ENCODE measurements at places on chromosomes 1 and 21. TPM values are rescaled to one million over a fixed set of nuclear protein-coding genes. Genes with fewer than 3 reads are reported as not detected.

Gene OR11L1
- total RNA-seq: not detected

GRCh38 chr1:34360574-34360973, 183.9 kb downstream of the C1orf94 start:
- no peaks in the 10 kb centered on the region for H3K4me1 ChIP-seq
- no peak overlapping the region for H3K4me3 ChIP-seq
- peaks cover 24% of the 10 kb centered on the region for H3K27me3 ChIP-seq
- H3K27ac ChIP-seq: no peak overlapping the region
- no peak for DNase-seq
- H3K36me3 ChIP-seq: no peaks in the 10 kb centered on the region

Gene CCDC190
- total RNA-seq: not detected

- H3K27me3 ChIP-seq: no peaks in the 10 kb centered on the region
- no peak for DNase-seq
- H3K4me3 ChIP-seq: no peak overlapping the region
- H3K27ac ChIP-seq: peak overlapping the region; percentile 74
Measured at GRCh38 chr1:31562707-31563360, 13.5 kb upstream of the TINAGL1 start.

Gene MYOCOS
- not detected for total RNA-seq

Gene MFSD2A
- 12.9 TPM for total RNA-seq

DNA sequence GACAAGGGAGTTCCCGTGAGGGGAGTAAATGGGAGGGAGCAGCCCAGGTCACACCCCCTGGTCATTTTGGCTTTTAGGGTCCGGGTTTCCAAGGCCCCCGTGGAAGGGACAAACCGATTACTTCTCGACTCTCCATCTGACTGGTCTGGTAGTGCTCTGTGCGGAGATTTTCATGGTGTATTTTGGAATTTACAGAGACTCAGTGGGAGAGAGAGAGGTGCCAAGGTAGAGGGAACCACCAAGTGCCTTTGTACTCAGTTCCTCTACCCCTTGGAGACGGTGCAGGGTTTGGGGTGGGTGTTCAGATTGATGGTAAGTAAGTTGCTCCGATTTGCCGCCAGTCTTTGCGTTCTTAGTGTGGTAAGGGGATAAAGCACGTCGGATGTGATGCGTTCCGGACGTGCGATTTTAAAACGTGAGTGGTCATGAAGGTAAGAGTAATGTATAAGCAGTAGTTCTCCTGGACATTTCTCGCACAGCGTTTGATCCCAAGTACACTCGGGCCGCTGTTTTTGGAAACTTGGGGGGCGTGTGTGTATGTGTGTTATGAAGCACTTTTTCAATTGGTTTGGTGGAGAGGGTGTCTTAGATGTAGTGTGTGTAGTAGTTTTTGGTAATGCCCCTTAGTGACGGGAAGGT, 682 bp downstream of the SUCO start:
- peak overlapping the region; percentile 100 for H3K4me3 ChIP-seq
- H3K27me3 ChIP-seq: peaks cover 23% of the 10 kb centered on the region
- peaks cover 48% of the 10 kb centered on the region for H3K4me1 ChIP-seq
- peaks cover 4% of the 10 kb centered on the region for H3K36me3 ChIP-seq
- H3K27ac ChIP-seq: peak overlapping the region; percentile 99

GRCh38 chr1:13945856-13946255, 245.9 kb downstream of the PRDM2 start:
- peaks cover 9% of the 10 kb centered on the region for H3K36me3 ChIP-seq
- H3K27me3 ChIP-seq: peaks cover 22% of the 10 kb centered on the region
- DNase-seq: no peak
- H3K4me1 ChIP-seq: no peaks in the 10 kb centered on the region
- H3K27ac ChIP-seq: no peak overlapping the region

- no peaks in the 10 kb centered on the region for H3K27me3 ChIP-seq
- H3K36me3 ChIP-seq: peaks cover 35% of the 10 kb centered on the region
- H3K4me3 ChIP-seq: no peak overlapping the region
- DNase-seq: no peak
- peaks cover 21% of the 10 kb centered on the region for H3K4me1 ChIP-seq
Measured at GRCh38 chr1:54221113-54221834, 21.3 kb downstream of the MRPL37 start.

Gene EPHA2
- 31.4 TPM for total RNA-seq

Gene AMY1B
- not detected for total RNA-seq

Gene S100A12
- not detected for total RNA-seq

DNA sequence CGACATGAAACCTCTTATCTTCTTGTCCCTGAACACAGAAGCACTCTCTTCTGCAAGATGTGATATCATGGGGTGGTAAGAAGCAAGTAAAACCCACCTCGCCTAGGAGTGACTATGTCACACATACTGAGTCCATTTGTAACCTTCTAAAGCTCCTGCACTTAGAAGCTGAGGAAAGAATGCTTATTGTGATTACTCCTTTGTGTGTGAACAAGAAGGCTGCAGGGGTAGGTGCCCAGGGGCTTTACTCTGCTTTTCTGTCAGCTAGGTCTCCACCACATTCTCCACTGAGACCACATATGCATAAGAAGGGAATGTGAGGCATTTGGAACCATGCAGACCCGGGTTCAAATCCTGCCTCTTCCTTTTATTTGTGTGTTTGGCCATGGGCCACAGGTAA, 144.3 kb downstream of the DMRTA2 start:
- H3K36me3 ChIP-seq: no peaks in the 10 kb centered on the region
- H3K4me3 ChIP-seq: no peak overlapping the region

DNA sequence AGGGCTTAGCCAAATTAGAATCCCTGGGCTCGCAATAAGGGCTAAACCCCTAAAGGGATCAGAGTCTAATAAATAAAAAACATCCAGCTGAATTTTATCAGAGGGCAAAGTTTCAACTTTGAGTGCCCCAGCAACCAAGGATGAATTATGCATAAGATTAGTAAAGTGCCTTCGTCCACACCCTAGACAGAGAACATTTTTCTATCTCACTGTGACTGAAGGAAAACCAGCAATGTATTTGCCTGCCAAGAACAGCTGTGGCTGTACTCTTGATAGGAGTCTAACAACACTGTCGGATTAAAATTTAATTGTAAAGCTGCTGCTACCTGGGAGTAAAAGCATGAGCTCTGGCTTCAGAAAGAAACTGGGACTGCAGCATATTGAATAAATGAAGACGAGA, 23.3 kb downstream of the WNT2B start:
- peaks cover 8% of the 10 kb centered on the region for H3K4me1 ChIP-seq
- no peaks in the 10 kb centered on the region for H3K36me3 ChIP-seq
- H3K4me3 ChIP-seq: no peak overlapping the region
- DNase-seq: no peak
- no peak overlapping the region for H3K27ac ChIP-seq

DNA sequence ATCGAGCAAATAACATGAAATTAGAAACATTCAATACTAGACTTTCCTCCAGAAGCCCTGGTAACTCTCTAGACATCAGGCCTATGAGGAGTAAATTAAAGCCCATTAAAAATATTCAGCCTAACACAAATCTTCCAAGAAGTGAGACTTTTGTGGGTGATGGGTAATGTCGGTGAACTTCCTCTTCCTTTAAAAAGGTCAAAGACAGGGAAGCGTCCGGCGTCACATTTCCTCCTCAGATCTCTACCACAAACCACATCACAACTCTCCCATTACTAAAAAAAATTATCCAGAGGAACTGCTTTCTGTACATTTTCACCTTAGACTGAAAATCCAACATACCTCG, 1.4 kb downstream of the EIF4G3 start:
- H3K27me3 ChIP-seq: peaks cover 23% of the 10 kb centered on the region
- peak overlapping the region; percentile 8 for H3K27ac ChIP-seq
- DNase-seq: no peak
- peaks cover 18% of the 10 kb centered on the region for H3K4me1 ChIP-seq

GRCh38 chr1:165551469-165551868, 7.7 kb downstream of the LRRC52 start:
- DNase-seq: no peak
- H3K4me1 ChIP-seq: peaks cover 5% of the 10 kb centered on the region
- H3K27ac ChIP-seq: no peak overlapping the region
- no peaks in the 10 kb centered on the region for H3K36me3 ChIP-seq

GRCh38 chr1:214462882-214463281, 88.5 kb downstream of the PTPN14 start:
- H3K36me3 ChIP-seq: no peaks in the 10 kb centered on the region
- H3K27ac ChIP-seq: 0 out of 2 replicates have a peak overlapping the region, but pooled peaks have one; percentile 0
- H3K4me1 ChIP-seq: peaks cover 43% of the 10 kb centered on the region
- DNase-seq: no peak
- H3K27me3 ChIP-seq: no peaks in the 10 kb centered on the region

DNA sequence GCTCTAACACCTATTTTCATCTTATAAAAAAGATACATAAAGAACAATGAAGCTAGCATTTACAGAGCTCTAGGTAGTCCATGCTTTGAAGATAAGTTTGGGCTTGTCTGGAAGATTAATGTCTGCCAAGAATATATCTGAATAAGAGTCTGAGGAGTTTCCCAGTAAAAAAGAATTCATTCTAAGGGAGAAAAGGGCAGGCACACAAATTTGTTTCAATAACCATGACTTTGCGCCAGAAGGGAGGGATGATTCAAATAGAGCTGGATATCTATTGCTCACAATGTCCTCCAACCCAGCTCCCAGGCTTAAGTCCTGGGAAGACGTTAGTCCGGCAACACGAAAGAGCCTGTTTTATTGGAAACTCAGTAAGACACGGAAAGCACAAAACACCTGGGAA, 9.7 kb upstream of the TTLL7 start:
- DNase-seq: no peak
- H3K27me3 ChIP-seq: peaks cover 62% of the 10 kb centered on the region
- no peak overlapping the region for H3K27ac ChIP-seq
- H3K4me1 ChIP-seq: no peaks in the 10 kb centered on the region
- no peaks in the 10 kb centered on the region for H3K36me3 ChIP-seq
- H3K4me3 ChIP-seq: no peak overlapping the region

- no peak overlapping the region for H3K27ac ChIP-seq
- DNase-seq: no peak
- no peaks in the 10 kb centered on the region for H3K36me3 ChIP-seq
- H3K27me3 ChIP-seq: no peaks in the 10 kb centered on the region
- H3K4me1 ChIP-seq: peaks cover 9% of the 10 kb centered on the region
Measured at GRCh38 chr1:88324899-88325298, 359.2 kb upstream of the PKN2 start.

- peak overlapping the region; percentile 86 for H3K4me3 ChIP-seq
- no peaks in the 10 kb centered on the region for H3K36me3 ChIP-seq
- no peak for DNase-seq
- H3K27me3 ChIP-seq: no peaks in the 10 kb centered on the region
- H3K4me1 ChIP-seq: peaks cover 12% of the 10 kb centered on the region
Measured at GRCh38 chr1:109040627-109040988, 1.3 kb downstream of the WDR47 start.

DNA sequence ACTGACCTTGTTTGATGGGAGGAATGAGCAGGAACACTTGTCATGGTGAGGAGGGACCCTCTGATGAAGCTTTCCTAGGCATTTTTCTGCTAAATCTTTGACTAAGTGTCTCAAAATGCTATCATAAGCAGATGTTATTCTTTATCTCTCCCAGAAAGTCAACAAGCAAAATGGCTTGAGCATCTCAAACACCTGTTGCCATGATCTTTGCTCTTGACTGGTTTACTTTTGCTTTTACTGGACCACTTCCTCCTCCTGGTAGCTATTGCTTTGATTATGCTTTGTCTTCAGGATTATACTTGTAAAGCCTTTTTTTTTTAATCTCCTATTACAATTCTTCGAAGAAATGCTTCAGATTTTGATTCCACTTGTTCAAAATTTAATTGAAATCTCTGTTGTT, 157.4 kb downstream of the GPR52 start:
- DNase-seq: no peak
- no peaks in the 10 kb centered on the region for H3K4me1 ChIP-seq
- peaks cover 8% of the 10 kb centered on the region for H3K36me3 ChIP-seq
- H3K4me3 ChIP-seq: no peak overlapping the region
- H3K27ac ChIP-seq: no peak overlapping the region
- no peaks in the 10 kb centered on the region for H3K27me3 ChIP-seq

- no peak overlapping the region for H3K4me3 ChIP-seq
- no peak overlapping the region for H3K27ac ChIP-seq
- peaks cover 9% of the 10 kb centered on the region for H3K4me1 ChIP-seq
- no peak for DNase-seq
- H3K27me3 ChIP-seq: no peaks in the 10 kb centered on the region
Measured at GRCh38 chr1:190679044-190679443, 201.4 kb upstream of the BRINP3 start.

DNA sequence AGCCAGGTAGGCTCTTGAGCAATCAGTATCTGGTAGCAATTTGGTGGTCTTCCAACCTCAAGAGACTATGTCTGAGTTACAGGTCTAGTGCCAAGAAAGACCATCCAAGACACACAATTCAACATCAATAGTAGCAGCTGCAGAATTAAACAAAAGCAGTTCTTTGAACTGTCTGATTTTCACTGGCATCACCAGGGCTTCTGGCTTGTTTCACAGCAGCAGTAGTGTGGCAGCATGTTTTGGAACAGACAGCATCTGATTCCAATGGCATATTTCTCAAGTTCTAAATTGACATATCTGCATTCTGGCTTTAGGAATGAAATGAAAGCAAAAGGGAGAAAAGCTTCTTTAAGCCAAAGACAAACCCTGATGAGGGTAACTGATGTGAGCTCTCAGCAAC, 334.7 kb upstream of the PRMT6 start:
- H3K4me3 ChIP-seq: no peak overlapping the region
- no peak overlapping the region for H3K27ac ChIP-seq
- H3K27me3 ChIP-seq: no peaks in the 10 kb centered on the region
- peaks cover 6% of the 10 kb centered on the region for H3K36me3 ChIP-seq

DNA sequence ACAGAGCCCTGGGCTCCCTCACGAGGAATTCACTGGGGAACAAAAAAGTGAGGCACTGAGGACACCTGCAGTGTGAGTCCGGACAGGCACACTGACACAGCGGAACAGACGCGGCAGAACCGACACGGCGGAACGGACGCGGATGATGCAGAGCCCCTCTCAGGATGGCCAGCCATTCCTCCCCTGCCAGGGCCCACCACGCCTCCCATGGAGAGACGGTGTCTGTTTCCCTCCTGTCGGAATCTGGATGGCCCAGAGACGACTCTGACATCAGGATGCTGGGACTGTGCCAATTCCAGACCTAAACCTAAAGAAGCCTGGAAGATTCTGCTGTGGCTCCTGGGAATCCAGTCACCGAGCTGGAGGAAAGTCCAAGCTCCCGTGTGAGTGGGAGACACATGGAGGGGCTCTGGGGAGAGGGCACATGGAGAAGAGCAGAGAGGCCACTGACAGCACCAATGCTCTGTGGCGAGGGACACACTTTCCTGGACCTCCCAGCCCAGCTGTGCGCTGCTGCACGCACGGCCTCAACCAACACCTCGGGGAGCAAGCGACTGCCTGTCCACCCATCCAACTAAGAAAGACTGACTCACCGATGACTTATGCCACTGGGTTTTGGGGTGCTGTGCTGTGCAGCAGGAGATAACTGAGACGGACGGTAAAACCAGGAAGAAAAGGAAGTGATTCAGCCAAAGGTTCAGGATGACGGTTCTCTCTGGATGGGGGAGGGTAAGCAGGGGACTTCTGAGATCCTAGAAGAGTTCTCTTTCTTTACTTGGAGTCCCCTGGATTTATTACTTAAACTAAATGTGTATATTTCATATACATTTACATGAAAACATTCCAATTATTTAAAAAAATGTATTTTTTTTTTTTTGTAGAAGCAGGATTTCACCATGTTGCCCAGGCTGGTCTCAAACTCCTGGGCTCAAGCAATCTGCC, 23.3 kb downstream of the ZBTB17 start:
- peaks cover 68% of the 10 kb centered on the region for H3K4me1 ChIP-seq
- no peak for DNase-seq
- no peaks in the 10 kb centered on the region for H3K27me3 ChIP-seq
- H3K36me3 ChIP-seq: peaks cover 5% of the 10 kb centered on the region

- no peaks in the 10 kb centered on the region for H3K27me3 ChIP-seq
- no peak overlapping the region for H3K4me3 ChIP-seq
- H3K4me1 ChIP-seq: no peaks in the 10 kb centered on the region
- DNase-seq: no peak
- no peak overlapping the region for H3K27ac ChIP-seq
- H3K36me3 ChIP-seq: peaks cover 4% of the 10 kb centered on the region
Measured at GRCh38 chr1:175118375-175119367, 51.0 kb downstream of the TNN start.
